ENCODE measurements at places on chromosomes 4 and X.

DNA sequence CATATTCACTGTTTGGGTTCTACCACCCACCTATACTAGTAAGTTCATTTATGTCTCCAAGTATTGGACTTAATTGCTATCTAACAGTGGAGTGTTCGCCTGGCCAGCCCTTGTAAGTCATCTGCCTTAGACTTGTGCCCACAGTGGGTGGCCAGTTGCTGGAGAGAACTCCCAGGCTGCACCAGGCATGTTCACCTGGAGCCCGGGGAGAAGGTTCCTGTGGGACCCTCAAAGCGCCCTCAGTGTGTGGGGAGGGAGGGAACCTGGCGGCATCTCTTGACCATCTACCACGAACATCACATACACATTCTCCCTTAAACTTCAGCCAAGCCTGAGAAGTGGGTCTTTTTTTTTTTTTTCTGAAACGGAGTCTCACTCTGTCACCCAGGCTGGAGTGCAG lies 138.1 kb downstream of the CPZ start:
- DNase-seq: no peak

DNA sequence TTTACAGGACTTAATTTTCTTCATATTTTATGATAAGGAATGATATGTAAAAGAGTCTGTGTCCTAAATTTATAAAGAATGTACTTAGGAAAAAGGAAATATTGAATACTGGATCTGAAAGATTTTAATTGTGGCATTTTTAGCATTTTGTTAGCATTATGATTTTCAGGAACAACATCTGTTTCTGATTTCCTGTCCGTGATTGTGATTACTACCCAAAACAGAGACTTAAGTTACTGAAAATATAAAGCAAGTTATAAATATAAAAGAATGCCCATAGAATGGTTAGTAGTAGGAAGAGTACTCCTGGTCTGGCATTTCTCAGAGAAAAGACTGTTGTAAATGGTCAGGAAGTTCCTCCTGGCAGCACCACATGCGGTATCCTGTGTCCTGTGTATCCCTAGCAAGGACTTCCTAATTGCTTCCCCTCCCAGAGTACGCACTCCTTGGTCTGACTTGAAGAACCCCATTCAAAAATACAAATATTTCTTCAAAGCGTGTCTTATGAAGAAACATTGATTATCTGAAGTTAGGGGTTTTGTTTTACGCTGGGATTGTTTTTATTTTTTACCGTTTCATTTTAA lies 88.9 kb downstream of the RS1 start:
- DNase-seq: no peak

DNA sequence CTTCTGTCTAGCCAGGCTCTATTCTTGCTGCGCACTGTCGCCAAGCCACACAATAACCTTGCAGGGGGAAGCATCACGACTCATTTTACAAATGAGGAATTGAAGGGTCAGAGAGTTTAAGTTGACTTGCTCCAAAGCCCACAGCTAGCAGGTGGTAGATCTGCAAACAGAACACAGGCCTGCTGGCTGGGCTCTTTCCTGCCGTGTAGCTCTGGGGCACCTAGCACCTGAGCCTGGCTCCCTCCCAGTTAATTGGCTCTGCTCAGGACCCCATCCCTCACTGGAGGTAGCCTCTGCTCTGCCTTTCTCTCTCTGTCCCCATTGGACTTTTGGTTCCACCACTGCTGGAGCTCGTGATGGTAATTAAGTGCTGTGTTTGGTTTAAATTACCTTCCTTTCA lies 98.5 kb downstream of the NSUN7 start:
- DNase-seq: no peak

DNA sequence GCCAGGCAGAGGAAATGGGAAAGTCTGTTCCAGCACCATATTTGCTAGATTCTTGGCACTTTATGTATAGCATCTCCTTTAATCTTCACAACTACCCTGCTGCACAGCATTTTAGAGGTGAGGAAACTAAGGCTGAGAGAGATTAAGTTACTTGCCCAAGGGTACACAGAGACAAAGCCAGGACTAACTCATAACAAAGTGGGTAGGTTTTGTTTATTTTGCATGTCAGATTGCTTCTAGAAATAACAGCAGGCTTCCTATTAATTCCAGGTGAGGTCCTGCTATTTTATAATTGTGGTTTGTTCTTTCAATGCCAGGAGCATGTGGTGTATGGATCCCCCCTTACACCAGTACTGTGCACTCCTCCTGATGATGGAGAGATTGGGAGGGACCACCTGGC lies 15.0 kb downstream of the TCEANC start:
- DNase-seq: no peak

DNA sequence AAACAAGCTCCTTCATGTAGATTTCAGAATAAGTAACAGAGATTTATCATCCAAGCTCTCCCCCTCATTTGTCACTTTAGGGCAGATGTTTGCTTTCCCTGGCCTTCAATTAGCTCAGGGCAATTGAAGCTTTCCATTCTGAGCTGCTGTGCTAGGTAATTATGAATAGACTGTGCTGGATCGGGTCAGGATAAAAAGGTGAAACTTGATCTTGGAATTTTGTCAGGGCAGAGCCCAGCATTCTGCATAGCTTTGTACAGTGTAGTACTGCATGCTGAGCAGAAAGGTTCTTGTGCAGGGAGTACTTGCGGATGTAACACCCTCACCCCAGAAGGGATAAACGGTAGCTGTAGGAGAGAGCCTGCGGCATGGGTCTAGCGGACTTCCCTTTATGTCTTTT lies 64.0 kb upstream of the CLDN34 start:
- no peak for DNase-seq

DNA sequence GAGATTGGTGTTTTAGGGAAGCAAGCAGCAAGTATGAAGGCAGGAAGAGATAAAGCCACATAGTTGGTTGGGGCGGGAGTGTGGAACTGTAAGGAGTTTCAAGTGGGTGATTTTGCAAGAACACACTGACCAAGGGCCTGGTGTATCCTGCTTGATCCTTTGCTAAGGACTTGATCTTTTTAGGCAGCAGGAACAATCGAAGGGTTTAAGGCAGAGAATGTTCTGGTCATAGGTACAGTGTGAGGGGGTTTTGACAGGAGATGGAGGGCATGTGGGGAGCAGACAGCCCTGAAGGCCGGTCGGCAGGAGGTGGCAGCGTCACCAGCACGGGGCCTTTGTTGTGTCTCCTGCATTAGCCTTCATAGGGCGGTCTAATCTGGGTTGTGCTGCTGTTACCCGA lies 54.7 kb downstream of the FAM193A start:
- DNase-seq: peak; percentile 65

DNA sequence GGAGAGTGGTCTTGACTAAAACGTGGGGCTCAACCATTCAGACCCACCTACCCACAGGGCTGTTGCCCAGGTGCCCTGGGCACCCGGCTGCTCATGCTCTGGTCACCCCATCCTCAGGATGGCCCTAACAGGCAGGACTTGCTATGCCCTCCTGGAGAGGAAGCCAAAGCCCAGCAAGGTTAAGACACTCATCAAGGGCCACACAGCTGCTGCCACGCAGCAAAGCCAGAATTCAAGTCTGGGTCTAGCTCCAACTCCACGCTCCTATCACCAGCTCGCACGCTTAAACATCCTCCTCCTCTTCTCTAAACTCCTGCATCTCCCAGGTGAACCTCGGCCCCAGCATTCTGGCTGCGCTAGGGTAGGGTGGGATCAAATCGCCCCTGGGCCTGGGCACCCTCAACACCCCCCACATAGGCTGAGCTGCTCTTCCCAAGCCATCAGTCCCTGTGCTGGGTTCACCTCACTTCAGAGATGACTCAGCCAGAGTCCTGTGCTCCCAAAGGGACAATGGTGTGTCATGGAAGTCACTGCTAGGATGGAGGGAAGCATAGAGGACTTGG lies 54.1 kb downstream of the PPP2R2C start:
- DNase-seq: no peak

DNA sequence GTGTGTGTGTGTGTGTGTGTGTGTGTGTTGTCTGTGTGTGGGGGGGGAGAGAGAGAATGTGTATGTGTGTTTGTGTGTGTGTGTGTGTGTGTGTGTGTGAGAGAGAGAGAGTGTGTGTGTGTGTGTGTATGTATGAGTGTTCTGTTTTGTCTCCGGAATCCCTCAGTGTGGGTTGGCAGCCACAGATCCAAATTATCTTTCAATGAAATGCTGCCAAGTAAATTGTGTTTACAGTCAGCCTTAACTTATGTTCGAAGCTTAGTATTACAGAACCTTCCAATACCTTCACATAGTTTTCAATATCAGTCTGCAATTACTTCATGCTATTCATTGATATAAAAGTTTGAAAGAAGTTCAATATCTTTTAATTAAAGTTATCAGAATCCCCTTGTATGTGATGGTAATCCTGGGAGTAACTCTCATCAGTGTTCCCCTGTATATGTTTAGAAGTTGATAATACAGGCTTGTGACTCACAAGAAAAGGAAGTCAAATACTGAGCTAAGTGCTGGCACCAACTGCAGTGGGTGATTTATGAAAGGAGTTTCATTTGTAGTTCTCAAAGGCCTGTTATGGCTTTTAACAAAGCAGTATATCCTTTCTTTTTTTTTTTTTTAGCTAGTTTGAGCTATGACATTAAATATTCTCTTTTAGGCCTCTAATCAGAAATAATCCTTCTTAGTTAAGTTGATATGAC lies 51.6 kb upstream of the HTR2C start:
- DNase-seq: no peak

- DNase-seq: no peak
Measured at GRCh38 chrX:129462707-129463106, 60.6 kb downstream of the SMARCA1 start.

DNA sequence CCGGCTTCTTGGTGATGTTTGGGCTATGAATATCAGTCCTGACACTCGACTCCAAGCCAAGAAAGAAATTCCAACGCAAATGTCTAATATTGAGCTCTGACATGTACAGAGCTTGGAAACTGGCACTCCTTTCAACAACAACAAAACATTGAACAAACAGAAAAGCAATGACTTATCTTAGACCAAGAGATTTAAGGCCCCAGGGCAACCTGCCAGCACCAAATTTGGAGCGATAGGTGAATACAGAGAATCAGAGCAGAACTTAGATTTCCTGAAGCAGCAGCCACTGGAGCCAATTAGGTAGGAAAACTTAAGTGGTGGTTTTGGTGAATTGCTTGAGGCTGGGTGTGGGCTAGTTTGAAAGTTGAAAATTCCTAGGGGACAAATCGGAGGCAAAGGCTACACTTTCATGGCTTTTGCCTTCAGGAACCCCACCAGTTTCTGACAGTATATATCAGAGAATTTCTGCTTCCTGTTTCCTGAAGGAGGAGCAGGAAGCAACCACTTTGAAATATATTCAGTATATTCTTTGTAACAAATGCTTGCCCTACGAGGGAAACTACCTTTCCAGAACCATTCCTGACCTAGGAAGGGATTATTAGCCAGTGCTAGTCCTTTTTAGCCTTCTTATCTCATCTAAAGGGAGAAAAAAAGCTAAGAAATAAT lies 10.1 kb upstream of the FMR1 start:
- no peak for DNase-seq

- no peak for DNase-seq
Measured at GRCh38 chrX:153821066-153821465, 9.3 kb downstream of the PDZD4 start.

DNA sequence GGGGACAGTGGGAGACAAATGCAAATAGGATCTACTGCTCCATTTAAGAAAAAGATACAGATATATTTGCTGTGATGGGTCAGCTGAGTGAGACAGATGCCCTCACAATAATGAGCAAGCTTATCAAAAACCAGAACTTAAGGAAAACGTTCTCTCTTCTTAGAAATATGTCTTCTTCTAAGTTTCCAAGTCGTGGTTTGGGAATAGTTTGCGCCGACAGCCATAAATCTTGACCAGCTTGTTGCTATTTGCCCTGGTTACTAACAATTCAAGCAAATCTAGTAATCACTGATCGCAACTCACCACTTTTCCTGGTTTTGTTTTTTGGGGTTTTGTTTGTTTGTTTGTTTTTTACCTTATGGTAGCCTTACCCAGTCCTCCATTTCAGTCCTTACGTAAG lies 67.6 kb upstream of the GUCY1A1 start:
- no peak for DNase-seq

GRCh38 chrX:114584375-114584943 lies 573 bp downstream of the HTR2C start:
- peak; percentile 47 for DNase-seq

- DNase-seq: no peak
Measured at GRCh38 chr4:128907981-128908380, 98.5 kb downstream of the JADE1 start.

DNA sequence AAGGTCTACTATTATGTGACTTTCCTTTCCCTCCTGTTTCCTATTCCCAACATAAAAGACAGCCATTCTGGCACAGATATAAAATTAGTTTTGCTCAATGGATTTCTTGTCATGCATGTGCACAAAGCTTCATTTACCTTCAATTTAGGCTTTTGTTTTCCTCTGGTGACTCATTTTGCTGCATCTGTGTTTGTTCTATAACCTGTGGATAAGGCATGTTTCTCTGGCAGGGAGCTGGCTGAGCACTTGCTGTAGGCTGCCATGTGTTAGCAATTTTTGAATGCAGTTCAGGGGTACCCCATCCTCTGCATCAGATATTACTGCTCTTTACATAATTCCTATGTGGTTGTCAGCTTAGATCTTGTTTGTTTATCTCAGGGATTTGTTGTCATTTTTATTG lies 202.8 kb upstream of the GRID2 start:
- DNase-seq: no peak

DNA sequence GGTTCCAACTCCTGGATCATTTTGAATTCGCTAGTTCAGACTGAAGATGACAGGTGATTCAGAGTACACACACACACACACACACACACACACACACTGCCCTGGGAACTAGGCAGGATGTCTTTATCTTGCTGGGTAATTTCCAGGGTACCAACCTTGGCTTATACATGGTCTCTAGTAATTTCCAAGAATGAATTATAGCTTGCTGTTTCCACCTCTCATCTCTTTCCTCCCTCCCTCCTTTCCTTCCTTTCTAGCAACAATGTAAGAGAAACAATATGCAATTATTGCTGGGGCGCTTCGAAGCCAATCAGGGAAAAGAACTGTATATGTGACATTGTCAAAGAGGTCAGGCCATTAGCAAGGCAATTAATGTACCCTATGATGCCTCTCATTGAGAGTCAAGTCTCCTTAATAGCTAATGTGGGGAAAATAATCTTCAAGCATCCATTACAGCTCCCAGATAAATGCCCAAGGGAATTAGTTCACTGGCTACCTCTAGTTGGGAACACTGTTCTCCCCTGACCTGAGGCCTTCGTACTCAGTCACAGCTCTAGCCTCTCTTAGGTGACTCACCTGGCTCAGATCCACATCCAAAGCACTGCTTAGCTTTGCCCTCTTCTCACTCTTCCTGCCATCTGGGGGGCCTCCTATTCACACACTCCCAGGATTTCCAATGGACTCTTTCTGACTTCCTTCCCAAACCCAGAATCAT lies 311.5 kb downstream of the PPP1R2C start:
- no peak for DNase-seq

DNA sequence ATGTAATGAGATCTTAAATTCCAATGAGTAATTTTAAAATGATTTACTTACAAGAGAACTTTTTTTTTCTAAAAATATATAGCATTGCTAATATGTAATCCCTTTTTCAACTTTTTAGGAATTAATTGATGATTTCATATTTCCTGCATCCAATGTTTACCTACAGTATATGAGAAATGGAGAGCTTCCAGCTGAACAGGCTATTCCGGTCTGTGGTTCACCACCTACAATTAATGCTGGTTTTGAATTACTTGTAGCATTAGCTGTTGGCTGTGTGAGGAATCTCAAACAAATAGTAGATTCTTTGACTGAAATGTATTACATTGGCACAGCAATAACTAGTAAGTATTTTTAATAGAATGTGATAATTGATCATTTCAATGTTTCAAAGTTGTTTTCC lies 113.2 kb downstream of the USP9X start:
- no peak for DNase-seq
